ENCODE measurements at places on chromosomes 3 and 15. TPM values are rescaled to one million over a fixed set of nuclear protein-coding genes. Genes with fewer than 3 reads are reported as not detected.

DNA sequence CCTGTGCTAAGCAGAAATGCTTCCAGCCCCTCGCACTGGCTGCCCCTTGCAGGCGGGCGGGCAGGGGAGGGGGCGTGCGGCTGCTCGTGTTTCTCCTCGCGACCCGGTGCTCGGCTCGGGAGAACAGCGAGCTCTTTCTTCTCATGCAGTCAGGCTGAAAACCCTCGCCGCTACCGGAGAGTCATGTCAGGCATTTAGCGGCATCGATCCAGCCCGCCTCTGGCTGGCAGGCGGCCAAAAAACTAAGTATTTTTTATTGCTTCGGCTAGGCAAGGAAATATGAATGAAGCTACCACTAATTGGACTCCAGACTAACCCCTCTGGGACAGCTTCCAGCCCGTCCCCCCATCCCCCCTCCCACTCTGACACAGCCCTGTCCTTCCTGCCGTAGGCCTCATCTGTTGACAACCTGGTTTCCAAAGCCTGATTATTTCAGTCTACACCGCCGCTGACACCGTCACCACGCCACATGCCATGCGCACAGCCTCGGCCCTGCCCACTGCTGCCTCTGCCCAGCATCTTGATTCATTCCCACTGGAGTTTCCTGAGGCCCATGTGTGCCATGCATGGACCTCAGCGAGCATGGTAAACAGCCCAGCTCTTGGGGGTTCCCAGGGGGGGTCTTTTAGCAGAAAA, 35.3 kb downstream of the TLE3 start:
- no peaks in the 10 kb centered on the region for H3K27me3 ChIP-seq
- DNase-seq, result no peak
- no peak overlapping the region for H3K4me3 ChIP-seq
- peaks cover 6% of the 10 kb centered on the region for H3K4me1 ChIP-seq
- peak overlapping the region; percentile 85 for H3K27ac ChIP-seq
- H3K36me3 ChIP-seq, result peaks cover 83% of the 10 kb centered on the region

GRCh38 chr3:112889357-112889756, 42.7 kb upstream of the CD200R1L start:
- no peak overlapping the region for H3K27ac ChIP-seq
- no peaks in the 10 kb centered on the region for H3K27me3 ChIP-seq
- DNase-seq, result peak; percentile 53

DNA sequence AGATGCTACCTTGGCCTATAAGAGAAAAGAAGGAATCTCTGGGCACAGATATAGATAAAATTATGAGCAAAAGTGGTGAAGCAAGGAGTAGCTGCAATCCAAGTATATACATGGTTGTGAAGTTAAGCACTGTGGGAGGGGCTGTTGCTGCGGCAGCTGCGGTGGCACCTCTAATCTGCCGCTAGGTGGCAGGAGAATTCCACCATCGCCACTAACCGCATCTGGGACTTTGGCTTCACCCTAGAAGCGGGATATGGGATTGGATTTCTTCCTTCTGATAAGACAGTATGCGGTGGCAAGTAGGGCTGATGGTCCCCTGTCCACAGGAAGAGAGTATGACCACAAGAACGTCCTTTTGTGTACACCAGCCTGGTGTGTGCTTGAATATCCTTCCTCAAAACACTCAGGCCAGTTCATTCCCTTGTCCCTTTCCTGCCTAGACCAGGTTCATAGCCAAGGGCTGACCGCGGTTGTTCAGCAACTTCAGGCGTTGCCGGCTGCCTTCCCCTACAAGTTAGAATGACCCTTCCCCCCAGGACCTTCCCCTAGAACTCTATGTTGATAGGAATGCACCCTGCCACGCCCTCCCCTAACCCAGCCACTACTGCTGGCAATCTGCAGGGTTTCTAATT, 5.1 kb downstream of the MAGEL2 start:
- peak overlapping the region; percentile 32 for H3K4me3 ChIP-seq
- H3K36me3 ChIP-seq, result no peaks in the 10 kb centered on the region
- peak; percentile 84 for DNase-seq
- H3K27ac ChIP-seq, result no peak overlapping the region
- no peaks in the 10 kb centered on the region for H3K4me1 ChIP-seq
- H3K27me3 ChIP-seq, result no peaks in the 10 kb centered on the region

- H3K4me1 ChIP-seq, result no peaks in the 10 kb centered on the region
- no peak overlapping the region for H3K27ac ChIP-seq
- DNase-seq, result no peak
- no peaks in the 10 kb centered on the region for H3K27me3 ChIP-seq
- no peaks in the 10 kb centered on the region for H3K36me3 ChIP-seq
Measured at GRCh38 chr15:75151214-75152128, 50.2 kb upstream of the C15orf39 start.

The AP2M1 gene
- total RNA-seq, result 412 TPM

DNA sequence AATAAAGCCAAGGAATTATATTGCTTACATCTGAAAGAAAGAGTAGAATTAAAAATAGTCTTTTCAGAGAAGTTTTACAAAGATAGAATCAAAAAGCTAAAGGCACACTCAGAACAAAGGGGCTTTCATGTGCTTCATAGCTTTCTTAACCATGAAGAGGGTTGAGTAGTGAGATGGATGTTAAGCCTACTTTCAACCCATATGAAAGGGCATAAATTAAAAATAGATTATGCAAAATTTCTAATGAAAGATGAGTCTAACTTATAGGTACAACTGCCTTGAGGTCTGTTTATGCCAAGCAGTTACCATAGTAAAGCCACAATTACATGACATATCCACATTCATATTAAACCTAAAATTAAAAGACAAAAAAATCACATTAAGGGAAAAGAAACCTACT, 223.3 kb upstream of the ARHGEF26 start:
- no peak overlapping the region for H3K4me3 ChIP-seq
- H3K27ac ChIP-seq, result no peak overlapping the region
- DNase-seq, result no peak
- H3K4me1 ChIP-seq, result peaks cover 3% of the 10 kb centered on the region
- H3K27me3 ChIP-seq, result no peaks in the 10 kb centered on the region
- H3K36me3 ChIP-seq, result no peaks in the 10 kb centered on the region

The CAPN3 gene
- 1.5 TPM for total RNA-seq

GRCh38 chr3:149280671-149281349, 52.6 kb downstream of the TM4SF18 start:
- no peak overlapping the region for H3K27ac ChIP-seq
- no peaks in the 10 kb centered on the region for H3K27me3 ChIP-seq
- H3K4me3 ChIP-seq, result peak overlapping the region; percentile 56

The MAP4 gene
- 152 TPM for total RNA-seq

Measured in endodermal cell (in vitro differentiated cells).